ENCODE measurements at places on chromosomes 5 and 9. TPM values are rescaled to one million over a fixed set of nuclear protein-coding genes. Genes with fewer than 3 reads are reported as not detected.

The PCDHB16 gene
- not detected for total RNA-seq

- H3K27ac ChIP-seq: no peak overlapping the region
- no peaks in the 10 kb centered on the region for H3K36me3 ChIP-seq
- DNase-seq: no peak
- H3K27me3 ChIP-seq: no peaks in the 10 kb centered on the region
Observed at GRCh38 chr5:18102733-18103132, 468.5 kb downstream of the TAF11L14 start.

The SETX gene
- 32.6 TPM for total RNA-seq

DNA sequence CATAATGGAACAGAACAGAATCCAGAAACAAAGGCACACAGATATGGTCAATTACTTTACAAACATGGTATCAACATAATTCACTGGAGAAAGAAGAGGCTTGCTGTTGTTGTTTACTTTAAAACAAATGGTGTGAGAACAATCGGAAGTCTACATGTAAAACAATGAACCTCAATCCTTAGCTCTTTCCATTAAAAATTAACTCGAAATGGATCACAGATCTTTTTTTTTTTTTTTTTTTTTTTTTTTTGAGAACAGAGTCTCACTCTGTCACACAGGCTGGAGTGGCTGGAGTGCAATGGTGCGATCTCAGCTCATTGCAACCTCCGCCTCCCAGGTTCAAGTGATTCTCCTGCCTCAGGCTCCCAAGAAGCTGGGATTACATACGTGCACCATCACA, 9.8 kb downstream of the SEMA4D start:
- no peak overlapping the region for H3K4me3 ChIP-seq
- no peak for DNase-seq
- H3K4me1 ChIP-seq: peaks cover 93% of the 10 kb centered on the region
- H3K27ac ChIP-seq: peak overlapping the region; percentile 63
- no peaks in the 10 kb centered on the region for H3K27me3 ChIP-seq

GRCh38 chr9:129451089-129451656, 169.7 kb downstream of the C9orf50 start:
- no peak overlapping the region for H3K27ac ChIP-seq
- no peak for DNase-seq
- no peak overlapping the region for H3K4me3 ChIP-seq
- peaks cover 6% of the 10 kb centered on the region for H3K4me1 ChIP-seq
- H3K36me3 ChIP-seq: no peaks in the 10 kb centered on the region

The PCA3 gene
- not detected for total RNA-seq

The GADD45G gene
- total RNA-seq: 3.7 TPM

DNA sequence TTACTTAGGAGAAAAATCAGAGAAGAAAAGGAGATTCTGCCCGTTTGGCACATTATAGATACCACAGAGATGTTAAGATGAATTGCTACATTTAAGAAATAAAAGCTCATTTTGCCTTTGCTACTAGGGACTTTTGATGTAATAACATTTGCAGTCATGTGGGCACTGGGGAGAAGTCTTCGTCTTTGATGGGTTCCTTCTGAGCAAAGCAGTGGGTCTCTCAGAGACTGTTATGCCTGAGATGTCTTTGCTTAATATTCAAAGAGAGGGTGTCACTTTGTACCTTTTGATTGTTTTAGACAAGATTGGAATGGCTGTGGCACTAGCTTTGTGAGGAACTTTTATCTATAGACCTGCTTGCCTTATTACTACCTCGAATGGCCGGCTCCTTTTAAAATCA, 25.0 kb downstream of the SLC25A25 start:
- peak overlapping the region; percentile 94 for H3K27ac ChIP-seq
- no peak for DNase-seq
- peaks cover 10% of the 10 kb centered on the region for H3K36me3 ChIP-seq
- no peak overlapping the region for H3K4me3 ChIP-seq
- no peaks in the 10 kb centered on the region for H3K27me3 ChIP-seq

DNA sequence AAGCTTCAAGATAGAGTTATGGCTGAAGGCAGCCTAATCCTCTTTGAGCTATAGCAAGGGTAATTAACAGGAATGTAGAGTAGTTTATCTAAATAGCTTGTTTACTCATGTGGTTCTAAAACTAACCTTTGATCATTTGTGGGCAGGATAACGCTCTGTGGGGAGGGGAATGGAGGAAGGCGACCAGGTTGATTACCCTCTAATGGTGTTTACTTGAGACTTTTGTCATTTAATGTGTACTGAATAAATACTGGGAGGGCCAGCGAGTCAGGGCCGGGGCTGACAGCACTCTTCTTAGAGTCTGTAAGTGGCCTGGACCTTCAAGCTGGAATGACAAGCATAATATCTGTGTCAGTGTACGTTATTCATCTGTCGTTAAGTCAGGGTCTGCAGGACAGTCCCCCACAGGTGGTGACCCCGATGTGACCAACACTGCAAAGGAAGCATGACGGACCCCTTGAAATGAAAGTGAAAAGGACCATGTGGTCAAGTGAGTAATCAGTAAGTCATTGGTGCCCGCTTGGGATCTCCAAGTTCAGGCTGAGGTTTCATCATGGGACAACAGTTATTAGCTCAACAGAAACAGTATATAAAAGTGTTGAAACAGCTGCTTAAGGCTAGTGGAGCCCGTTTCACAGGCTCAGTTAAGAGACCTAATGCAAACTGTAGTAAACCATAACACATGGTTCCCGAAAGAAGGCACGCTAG, 162.6 kb downstream of the CPLANE1 start:
- no peak overlapping the region for H3K27ac ChIP-seq
- no peak for DNase-seq
- peaks cover 7% of the 10 kb centered on the region for H3K36me3 ChIP-seq

- H3K27me3 ChIP-seq: no peaks in the 10 kb centered on the region
- no peak overlapping the region for H3K4me3 ChIP-seq
- H3K4me1 ChIP-seq: no peaks in the 10 kb centered on the region
- no peak for DNase-seq
Observed at GRCh38 chr9:19148187-19148586, 20.9 kb upstream of the PLIN2 start.

- no peak for DNase-seq
- no peaks in the 10 kb centered on the region for H3K27me3 ChIP-seq
- H3K36me3 ChIP-seq: peaks cover 31% of the 10 kb centered on the region
- no peak overlapping the region for H3K4me3 ChIP-seq
- no peak overlapping the region for H3K27ac ChIP-seq
Observed at GRCh38 chr9:37433867-37434371, 11.4 kb downstream of the GRHPR start.

- no peaks in the 10 kb centered on the region for H3K27me3 ChIP-seq
- H3K27ac ChIP-seq: no peak overlapping the region
- no peak for DNase-seq
- H3K36me3 ChIP-seq: no peaks in the 10 kb centered on the region
Observed at GRCh38 chr9:95297316-95297715, 20.2 kb downstream of the FANCC start.

DNA sequence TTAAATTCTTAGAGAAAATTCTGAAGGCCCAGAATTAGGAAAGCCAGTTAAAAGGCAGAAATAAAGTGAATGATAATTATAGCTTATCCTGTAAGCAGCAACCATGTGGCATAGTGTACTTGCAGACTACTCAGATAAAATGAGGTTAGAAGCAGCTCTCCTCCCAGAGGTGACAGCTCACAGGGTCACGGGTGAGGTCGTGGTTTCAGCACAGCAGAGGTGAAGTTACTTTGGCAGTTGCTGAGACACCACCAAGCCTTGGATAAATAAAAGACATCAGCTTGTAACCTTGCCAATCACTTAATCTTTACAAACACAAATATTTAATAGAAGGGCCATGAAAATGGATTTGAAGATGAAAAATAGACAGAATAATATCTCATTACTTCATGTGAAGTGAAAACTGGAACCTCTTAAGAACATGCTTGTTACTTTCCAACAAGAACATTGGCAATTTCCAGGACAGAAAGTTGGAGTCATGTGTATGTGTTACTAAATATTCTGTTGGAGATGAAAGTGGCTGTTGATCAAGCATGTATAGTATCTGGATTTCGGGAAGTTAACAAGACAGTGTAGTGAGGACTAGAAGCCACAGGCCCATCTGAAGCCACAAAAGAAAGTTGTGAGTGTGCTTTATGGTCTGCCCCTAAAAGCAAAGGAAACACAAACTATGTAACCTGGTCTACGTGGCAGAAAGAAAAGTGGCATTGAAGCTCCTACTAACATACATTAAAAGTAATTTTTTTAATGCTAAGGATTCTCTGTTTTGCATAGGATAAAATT, 134.4 kb downstream of the ERCC6L2 start:
- peak; percentile 85 for DNase-seq
- H3K27ac ChIP-seq: peak overlapping the region; percentile 90
- peaks cover 24% of the 10 kb centered on the region for H3K36me3 ChIP-seq
- no peak overlapping the region for H3K4me3 ChIP-seq
- peaks cover 24% of the 10 kb centered on the region for H3K4me1 ChIP-seq

DNA sequence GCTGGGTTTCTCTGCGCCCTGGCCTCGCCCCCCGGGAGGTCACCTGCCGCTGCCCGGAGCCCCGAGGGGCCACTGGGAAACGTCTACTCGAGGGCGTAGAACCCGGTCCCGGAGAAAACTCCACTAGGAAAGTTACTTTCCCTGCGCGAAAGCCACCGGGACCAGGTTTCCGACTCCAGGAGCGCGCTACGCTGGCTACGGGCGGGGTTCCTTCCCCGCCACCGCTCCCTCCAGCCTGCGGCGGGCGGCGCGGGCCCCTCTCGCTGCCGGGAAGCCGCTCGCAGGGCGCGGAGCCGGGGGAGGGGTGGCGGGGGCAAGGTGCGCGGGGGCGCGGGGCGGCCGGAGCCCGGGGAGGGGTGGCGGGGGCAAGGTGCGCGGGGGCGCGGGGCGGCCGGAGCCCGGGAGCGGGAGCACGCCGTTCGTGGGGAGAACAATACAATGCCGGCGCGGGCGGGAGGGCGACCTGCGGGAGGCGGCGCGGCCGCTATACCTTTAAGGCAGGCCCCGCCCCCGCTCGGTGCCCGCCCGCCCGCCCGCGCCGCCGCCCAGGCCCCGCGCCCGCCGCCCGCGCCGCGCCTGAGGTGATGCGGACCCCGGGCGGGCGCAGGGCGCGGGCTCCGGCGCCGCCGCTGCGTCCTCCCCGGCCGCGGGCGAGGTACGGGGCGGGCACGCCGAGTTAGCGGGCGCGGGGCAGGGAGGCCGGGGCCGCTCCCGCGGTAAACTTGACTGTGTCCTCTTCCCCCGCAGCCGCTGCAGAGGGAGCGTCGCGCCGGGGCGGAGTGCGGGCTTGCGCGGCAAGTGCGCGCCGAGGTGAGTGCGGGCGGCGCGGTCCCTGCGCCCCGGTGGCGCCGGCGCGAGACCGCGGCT, 278.1 kb downstream of the AOPEP start:
- H3K4me1 ChIP-seq: peaks cover 24% of the 10 kb centered on the region
- peaks cover 31% of the 10 kb centered on the region for H3K27me3 ChIP-seq
- peaks cover 1% of the 10 kb centered on the region for H3K36me3 ChIP-seq
- H3K27ac ChIP-seq: no peak overlapping the region
- peak; percentile 32 for DNase-seq
- H3K4me3 ChIP-seq: peak overlapping the region; percentile 73

GRCh38 chr9:127083138-127083980, 39.1 kb downstream of the ANGPTL2 start:
- no peak overlapping the region for H3K27ac ChIP-seq
- DNase-seq: no peak
- peaks cover 3% of the 10 kb centered on the region for H3K27me3 ChIP-seq
- H3K4me3 ChIP-seq: no peak overlapping the region
- no peaks in the 10 kb centered on the region for H3K36me3 ChIP-seq

DNA sequence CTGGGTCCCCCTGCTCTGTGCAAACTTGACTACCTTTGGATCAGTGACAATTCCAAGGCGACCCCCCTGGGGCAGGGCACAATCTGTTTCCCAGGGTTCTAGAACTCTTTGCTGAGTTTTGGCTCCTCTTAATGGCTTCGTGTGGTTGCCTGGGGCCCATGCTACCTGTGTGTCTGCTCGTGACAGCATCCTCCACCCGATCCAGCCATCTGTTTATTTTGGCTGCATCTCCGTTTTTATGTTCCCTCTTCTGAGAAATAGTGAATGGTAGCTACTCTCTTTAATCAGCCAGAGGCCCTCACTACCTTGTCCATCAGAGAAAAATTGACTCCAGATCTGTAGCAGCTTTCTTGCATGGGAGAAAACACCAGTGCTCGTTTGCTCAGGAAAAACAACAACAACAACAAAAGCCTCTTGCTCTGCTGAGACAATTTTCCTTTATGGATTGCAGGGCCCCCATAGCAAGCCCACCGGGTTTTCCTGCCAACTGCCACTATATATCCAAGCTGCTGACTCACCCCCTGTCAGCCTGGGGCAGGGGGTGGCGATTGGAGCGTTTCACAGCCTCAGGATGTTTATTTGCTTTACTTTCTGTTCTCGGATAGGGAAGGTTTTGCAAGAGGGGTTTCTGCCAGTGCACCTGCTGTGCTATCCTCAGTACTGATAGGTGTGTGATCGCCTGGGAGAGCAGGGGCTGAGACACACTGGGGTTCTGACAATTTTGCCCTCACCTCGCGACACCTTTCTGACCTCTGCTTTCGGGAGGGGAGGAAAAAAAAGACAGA, 607.8 kb downstream of the BNC2 start:
- peaks cover 10% of the 10 kb centered on the region for H3K4me1 ChIP-seq
- no peaks in the 10 kb centered on the region for H3K27me3 ChIP-seq
- no peak for DNase-seq
- H3K27ac ChIP-seq: no peak overlapping the region
- H3K36me3 ChIP-seq: no peaks in the 10 kb centered on the region
- H3K4me3 ChIP-seq: no peak overlapping the region

- H3K27me3 ChIP-seq: no peaks in the 10 kb centered on the region
- no peak for DNase-seq
- H3K36me3 ChIP-seq: no peaks in the 10 kb centered on the region
- H3K4me3 ChIP-seq: no peak overlapping the region
Observed at GRCh38 chr9:126456441-126457174, 130.0 kb downstream of the MVB12B start.

DNA sequence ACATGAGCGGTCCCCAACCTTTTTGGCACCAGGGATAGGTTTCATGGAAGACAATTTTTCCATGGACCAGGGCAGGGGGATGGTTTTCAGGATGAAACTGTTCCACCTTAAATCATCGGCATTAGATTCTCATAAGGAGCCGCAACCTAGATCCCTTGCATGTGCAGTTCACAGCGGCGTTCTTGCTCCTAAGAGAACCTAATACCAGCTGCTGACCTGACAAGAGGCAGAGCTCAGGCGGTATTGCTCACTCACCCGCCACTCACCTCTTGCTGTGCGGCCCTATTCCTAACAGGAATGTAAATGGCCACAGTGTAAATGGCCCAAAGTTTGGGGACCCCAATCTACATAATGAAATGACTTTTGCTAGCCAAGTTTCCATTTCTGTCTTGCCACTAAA, 3.1 kb upstream of the PLIN2 start:
- H3K4me3 ChIP-seq: no peak overlapping the region
- peaks cover 33% of the 10 kb centered on the region for H3K4me1 ChIP-seq
- no peaks in the 10 kb centered on the region for H3K27me3 ChIP-seq
